ENCODE measurements at places on chromosomes 1 and 21. TPM values are rescaled to one million over a fixed set of nuclear protein-coding genes. Genes with fewer than 3 reads are reported as not detected.

- DNase-seq, result no peak
Measured at GRCh38 chr1:247465796-247466195, 7.9 kb upstream of the OR2B11 start.

DNA sequence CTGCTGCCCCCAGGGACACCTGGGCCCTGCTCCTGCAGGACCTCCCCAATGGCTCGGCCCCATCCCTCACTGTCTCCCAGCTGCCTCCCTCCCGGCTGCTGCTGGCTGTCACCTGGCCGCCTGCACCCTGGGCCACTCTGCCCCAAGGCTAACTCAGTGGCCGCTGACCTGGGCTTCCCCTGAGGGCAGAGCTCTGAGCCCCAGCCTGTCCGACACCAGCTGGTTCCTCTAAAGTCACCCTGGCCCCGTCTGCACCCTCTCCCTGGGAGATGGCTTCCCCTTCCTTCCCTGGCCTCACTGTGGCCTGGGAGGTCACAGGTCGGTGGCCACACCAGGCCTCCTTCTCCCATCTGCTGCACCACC is 15.0 kb downstream of the ITGB2 start:
- no peak for DNase-seq

Gene PTCH2
- 15.6 TPM for total RNA-seq

Gene S100A2
- 1.6 TPM for total RNA-seq

Gene HSD11B1
- total RNA-seq, result 106 TPM

DNA sequence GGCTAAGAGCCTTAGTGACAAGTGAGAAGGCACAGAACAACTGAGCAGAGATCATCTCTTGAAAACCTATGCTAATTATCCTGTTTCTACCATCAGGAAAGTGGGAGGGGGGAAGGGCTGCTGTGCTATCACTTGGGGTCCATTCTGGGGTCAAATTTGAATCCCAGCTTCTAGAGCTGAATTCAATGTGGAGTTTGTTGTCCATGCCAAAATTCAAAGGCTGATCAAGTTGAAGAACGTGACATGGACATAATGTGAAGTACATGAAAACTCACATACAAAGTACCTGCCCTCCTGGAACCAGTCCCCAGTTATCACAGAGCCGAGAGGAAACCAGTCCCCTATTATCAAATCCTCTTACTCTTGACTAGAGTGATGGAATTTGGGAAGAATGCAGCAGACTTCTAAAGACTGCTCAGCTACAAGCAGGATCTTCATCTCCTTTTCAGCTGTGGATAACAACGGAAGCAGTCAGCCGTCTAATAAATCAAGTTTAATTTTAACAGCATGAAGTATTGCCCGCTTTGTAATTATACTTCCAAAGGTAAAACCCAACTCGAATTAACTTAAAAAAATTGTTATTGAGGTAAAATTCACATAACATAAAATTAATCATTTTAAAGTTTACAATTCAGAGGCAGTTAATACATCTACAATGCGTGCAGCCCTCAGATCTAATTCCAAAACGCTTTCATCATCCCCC is 78.3 kb downstream of the SLC45A1 start:
- DNase-seq, result no peak

DNA sequence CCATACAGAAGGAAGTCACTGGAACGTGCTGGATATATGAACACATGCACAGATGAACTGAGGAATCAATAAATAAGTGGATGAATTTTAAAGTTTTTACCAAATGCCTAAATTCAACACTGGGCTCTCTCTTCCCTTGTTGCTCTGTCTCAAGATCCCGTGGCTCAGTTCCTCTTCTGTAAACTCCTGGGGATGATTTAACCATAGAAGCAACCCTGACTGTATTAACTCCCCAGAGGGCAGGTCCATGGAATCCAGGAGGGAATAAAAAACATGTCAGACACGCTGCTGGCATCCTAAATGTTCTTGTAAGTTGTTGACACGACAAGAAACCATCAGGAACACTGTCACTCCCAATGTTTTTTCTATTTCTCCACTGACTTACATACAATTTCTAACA is 45.3 kb upstream of the GPR157 start:
- DNase-seq, result no peak

- no peak for DNase-seq
Measured at GRCh38 chr21:33817663-33818451, 97.7 kb downstream of the ATP5PO start.

DNA sequence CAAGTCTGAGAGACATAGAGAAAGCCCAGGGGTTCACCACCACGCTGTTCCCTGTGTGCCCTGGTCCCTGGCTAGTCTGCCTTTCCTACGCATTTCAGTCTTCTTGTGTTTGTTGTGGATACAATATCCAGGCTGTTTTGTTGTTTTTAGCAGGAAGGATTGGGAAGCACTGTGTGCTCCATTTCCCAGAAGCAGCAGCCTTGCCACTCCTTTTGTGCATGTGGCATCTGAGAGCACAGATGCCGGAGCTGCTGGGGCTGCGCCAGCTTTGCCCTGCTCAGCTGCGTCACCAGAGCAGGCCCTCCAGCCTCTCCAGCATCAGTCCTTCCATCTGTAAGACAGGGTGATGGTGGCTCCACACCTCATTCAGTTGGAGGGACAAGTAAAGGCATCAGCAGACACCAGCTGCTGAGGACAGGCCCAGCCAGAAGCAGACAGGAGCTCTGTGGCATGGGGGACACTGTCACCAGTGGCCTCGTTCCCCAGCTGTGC is 94.4 kb upstream of the COL6A1 start:
- no peak for DNase-seq
